ENCODE measurements at places on chromosomes 7 and 10. TPM values are rescaled to one million over a fixed set of nuclear protein-coding genes. Genes with fewer than 3 reads are reported as not detected.

DOCK1 gene
- 53.0 TPM for total RNA-seq

IL6 gene
- total RNA-seq = 17.9 TPM

DPCD gene
- total RNA-seq = 14.3 TPM

RELN gene
- total RNA-seq = 0.65 TPM

NFE2L3 gene
- 7.2 TPM for total RNA-seq

IFIT3 gene
- 27.5 TPM for total RNA-seq

CUBN gene
- total RNA-seq = 6.6 TPM

TUBB8 gene
- not detected for total RNA-seq

TDRD1 gene
- total RNA-seq = not detected

HTR7 gene
- 0.94 TPM for total RNA-seq

STEAP2 gene
- total RNA-seq = 18.6 TPM

EBLN1 gene
- not detected for total RNA-seq

SDK1 gene
- 11.2 TPM for total RNA-seq

LBX1 gene
- not detected for total RNA-seq

DYNC1I1 gene
- 4.5 TPM for total RNA-seq

HMX2 gene
- not detected for total RNA-seq

MARVELD1 gene
- 21.3 TPM for total RNA-seq

CTTNBP2 gene
- total RNA-seq = 10.1 TPM

COBL gene
- 0.51 TPM for total RNA-seq

ACBD7 gene
- total RNA-seq = 1.8 TPM

ZNF746 gene
- total RNA-seq = 25.2 TPM

MMP21 gene
- total RNA-seq = not detected

DMTF1 gene
- total RNA-seq = 119 TPM

NAT16 gene
- total RNA-seq = not detected
